ENCODE measurements at places on chromosomes 16 and 17.
A peak's percentile ranks its signal among the peaks of the same experiment; 100 is the strongest.

DNA sequence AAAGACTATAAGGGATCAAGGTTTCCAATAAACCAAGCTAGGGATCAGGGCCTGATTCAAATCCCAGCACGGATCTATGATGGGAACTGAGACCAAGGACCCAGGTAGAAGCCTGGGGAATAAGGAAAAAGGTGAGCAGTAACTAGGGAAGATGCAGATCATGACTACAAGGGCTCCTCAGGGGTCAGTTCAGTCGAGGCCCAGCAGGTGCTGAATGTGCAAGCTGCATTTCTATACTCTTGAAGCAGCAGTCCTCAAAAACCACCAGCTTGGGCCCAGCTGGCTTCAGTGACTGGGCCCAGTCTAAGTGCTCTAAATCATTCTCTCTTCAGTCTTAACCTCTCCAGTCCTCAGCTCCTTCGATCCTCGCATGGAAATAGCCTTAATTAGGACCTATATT lies 228.8 kb upstream of the AXIN2 start:
- ATAC-seq, result no peak

DNA sequence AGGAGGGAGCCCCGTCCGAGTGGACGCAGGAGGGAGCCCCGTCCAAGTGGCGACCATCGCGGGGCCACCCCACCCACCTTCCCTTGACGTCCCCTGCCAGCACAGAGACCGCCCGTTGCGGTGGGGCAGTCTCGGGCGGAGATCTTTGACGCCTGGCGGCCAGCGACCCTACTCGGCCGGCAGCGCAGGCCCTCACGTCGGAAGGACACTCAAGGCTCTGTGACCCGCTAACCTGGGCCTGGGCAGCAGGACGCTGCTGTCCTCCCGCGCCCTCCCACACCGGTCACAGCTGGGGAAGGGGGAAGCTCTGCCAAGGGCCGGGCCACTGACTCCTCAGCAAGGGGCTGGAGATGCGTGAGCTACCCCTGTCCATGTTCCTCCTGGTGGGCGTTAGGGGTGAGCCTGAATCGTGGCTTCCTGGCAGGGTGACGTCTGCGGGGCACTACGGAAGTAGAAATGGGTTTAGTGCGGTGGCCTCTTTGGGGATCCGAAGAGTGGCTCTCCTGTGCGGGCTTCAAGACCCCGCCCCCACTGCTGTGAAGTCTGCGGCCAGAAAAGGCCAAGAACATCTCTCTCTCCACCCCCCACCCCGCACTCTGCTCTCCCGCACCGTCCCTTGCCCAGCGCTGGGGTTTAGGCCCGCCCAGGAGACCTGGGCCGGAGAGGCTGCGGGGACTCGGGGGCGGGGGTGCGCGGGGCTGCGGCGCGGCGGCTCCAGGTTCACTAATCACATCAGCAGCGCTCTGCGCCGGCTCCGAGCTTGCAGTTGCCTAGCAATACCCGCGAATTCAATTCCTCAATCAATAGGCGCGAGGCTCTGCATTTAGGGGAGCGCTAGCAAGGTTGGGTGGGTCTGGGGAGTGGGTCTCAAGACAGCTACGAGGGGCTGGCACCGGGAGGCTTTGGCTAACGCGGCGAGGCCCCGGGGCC lies 5.8 kb downstream of the CBX8 start:
- no peak for ATAC-seq

- ATAC-seq, result no peak
Observed at GRCh38 chr16:86642087-86642486, 63.7 kb downstream of the FOXL1 start.

DNA sequence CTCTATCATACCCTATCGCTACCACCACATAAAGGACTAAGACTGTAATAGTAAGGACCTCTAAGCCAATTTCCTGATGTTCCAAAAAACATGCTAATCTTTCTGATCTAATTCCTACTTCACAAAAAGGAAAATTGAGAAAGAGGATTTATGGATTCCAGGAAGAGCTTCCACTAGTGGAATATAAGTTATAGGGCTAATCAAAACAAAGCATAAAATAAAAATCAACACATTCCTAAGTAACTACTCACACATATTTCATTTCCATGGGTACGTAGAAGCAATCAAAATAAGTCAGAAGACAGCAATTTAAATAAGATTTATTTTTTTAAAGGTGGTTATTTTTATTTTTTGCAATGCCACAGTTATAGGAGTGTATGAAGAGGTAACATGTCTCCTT lies 12.4 kb downstream of the CCDC43 start:
- no peak for ATAC-seq

- ATAC-seq, result peak; percentile 57
Observed at GRCh38 chr17:45430738-45431530, 1.7 kb downstream of the ARHGAP27 start.

DNA sequence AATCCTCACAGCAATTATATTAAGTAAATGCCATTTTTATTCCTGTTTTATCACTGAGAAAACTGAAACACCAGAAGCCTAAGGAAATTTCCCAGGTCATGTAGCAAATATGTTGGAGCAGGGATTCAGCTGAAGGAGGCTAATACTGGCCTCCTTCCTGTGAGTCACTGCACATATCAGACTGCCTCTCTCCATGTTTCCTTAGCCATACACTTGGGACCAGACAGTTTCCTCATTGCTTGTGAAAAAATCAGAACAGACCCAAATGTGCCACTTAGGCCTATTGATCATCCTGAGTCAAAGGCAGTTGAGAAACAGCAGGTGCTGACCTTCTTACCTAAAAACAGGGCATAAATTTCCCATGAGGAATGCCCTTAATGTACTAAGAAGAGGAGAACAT lies 18.9 kb upstream of the ELAC2 start:
- ATAC-seq, result no peak

GRCh38 chr16:23729503-23730424 lies 16.7 kb upstream of the ERN2 start:
- peak; percentile 23 for ATAC-seq

DNA sequence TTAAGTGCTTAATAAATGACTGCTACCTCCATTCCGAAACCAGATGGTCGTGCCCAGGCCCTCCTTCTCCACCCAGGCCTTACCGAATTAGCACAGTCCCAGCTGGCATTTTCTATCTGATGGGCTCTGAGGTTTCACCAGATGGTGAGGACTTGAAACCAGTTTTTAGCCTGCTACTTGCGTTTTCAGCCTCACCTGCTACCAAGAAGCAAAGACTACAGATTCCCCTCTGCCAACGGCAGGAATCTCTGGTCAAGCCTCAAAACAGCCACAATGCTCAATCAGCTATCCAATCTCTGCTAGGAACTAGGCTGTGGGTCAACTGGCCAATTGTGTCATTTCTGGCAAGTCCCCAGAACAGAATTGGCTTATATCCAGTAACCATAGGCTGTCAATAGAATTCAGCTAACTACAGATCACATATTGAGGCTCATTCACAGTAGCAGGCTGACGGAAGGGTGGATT lies 11.7 kb downstream of the PECAM1 start:
- no peak for ATAC-seq

DNA sequence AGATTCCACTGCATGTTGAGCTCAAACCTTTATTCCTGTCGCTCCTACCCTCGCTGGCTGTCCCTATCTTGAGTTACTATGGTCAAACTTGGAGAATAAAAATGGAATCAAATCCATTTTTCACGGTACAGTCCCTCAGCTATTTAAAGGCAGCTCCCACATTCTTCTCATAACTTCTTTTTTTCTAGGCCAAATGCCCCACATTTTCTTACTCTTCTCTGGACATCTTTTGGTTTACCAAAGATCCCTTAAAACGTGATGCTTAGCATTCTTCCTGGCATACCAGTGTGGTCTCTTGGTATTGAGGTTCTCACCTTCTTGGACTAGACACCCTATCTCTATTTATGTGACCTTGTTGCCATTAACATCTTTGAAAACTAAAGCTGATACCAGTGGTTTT lies 48.3 kb upstream of the MAF start:
- ATAC-seq, result no peak

DNA sequence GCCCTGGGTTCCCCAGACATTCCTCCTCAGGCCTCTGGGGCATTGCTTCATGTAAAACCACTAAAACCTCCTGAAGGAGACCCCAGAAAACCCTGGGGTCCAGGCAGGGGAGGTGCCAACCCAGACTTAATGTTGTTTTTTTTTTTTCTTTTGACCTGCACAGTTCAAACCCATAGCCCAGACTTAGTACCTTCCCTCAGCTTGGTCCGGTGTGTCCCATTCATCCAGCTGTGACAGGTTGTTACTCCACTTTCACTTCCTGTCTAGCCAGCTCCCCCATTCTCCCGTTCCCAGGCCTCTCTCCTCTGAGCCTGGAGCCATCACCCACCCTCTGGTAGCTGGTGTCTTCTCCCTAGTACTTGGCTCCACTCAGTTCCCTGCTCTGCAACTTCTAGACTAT lies 4.8 kb downstream of the CDR2L start:
- ATAC-seq, result peak; percentile 7

- no peak for ATAC-seq
Observed at GRCh38 chr16:17072104-17072503, 398.7 kb downstream of the XYLT1 start.

DNA sequence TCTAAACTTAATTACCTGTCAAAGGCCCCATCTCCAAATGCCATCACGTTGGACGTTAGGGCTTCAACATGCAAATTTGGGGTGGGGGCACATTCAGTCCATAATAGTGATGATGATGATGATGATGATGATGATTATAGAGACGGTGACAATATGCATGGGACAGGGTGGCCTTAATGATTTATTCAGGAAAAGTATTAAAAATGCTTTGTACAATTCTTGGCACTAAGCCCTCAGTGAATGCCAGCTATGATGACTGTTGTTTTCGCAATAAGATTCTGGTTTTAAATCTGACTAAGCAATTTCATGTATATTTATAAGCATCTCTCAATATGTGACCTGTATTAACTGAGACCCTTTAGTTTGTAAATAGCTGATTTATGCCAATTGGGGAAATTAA lies 106.3 kb downstream of the C16orf95 start:
- ATAC-seq, result no peak

- no peak for ATAC-seq
Observed at GRCh38 chr16:69818891-69819545, 56.9 kb downstream of the WWP2 start.

GRCh38 chr17:56536766-56537165 lies 56.7 kb upstream of the NOG start:
- no peak for ATAC-seq
